Urinary bladder (tissue), 4 donors: ENCODE measurements at places on chromosomes 1 and 21.

DNA sequence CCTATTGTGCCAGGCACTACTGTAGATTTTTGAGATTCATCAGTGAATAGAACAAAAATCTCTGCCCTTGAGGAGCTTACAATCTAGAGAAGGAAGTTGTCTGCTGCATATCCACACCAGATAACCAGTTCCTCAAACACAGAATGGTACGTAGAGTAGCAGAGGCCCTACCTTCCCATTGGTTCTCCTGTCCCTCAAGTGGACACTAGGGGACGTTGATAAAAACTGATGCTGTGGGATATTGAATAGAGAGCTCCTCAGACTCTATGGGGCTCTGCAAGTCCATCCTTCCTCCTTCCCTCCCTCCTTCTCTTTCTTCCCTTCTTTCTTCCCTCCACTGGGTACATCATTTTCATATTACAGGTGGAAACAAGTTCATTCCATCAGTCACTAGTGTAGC, 371.3 kb downstream of the PBX1 start:
- no peak for DNase-seq

- DNase-seq = no peak
These were observed 124.6 kb upstream of the IVNS1ABP start for GRCh38 chr1:185441605-185442004.

DNA sequence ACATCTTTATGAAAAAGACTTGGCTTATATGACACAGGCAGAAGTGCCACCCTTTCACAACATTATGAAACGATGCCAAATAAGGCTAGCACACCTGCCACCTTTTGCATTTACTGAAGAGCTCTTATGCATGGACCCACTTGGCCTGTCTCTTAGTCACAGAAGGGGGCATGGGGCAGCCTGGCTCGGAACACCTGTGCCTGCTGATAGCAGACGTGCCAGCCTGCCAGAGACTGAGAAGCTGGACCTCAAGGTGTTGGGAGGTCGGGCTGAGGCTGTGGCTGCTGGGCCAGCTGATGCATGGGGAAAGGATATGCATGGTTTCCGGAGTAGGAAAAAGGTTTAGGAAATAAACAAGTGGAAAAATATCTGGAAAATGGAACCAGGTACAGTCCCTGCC, 21.5 kb downstream of the RCAN1 start:
- DNase-seq = no peak

GRCh38 chr1:170296642-170297041, 150.9 kb downstream of the NTMT2 start:
- no peak for DNase-seq

DNA sequence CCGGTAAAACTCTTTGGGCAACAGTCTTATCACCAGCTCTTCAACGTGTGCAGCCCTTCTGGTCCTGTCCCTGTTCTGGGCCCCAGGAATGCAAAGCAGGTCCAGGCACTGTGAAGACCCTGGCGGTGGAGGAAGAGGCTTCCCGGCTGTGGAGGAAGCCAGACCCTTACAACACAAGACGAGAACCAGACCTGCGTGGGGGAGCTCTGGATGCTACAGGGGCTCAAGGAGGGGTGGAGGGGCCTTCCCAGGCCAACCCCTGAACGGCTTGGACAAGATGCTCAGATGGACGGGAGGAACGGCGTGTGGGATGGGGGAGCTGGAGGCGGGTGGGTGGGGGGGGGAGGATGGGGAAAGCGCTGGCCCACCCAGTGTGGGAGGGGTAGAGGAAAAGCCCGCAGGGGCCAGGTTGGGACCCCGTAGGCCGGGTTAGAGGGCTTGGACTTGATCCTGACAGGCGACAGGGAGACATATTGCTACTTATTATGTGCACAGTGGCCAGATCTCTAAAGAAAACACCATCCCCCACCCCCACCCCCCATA, 5.1 kb upstream of the OLIG2 start:
- no peak for DNase-seq
